ENCODE measurements at places on chromosomes 13 and 19. TPM values are rescaled to one million over a fixed set of nuclear protein-coding genes. Genes with fewer than 3 reads are reported as not detected.

Gene ZNF579
- total RNA-seq = 5.4 TPM

Gene CGB3
- not detected for total RNA-seq

Gene ZNF814
- 3.9 TPM for total RNA-seq

Gene RUBCNL
- 4.1 TPM for total RNA-seq

Gene ZNF442
- 5.1 TPM for total RNA-seq

Gene GPR32
- total RNA-seq = not detected

Gene COMMD6
- 56.2 TPM for total RNA-seq

Gene LRP3
- total RNA-seq = 28.2 TPM

Gene TRAPPC2B
- total RNA-seq = 13.4 TPM

Gene MEF2B
- total RNA-seq = under 0.01 TPM
